ENCODE measurements at places on chromosomes 13 and 19.

DNA sequence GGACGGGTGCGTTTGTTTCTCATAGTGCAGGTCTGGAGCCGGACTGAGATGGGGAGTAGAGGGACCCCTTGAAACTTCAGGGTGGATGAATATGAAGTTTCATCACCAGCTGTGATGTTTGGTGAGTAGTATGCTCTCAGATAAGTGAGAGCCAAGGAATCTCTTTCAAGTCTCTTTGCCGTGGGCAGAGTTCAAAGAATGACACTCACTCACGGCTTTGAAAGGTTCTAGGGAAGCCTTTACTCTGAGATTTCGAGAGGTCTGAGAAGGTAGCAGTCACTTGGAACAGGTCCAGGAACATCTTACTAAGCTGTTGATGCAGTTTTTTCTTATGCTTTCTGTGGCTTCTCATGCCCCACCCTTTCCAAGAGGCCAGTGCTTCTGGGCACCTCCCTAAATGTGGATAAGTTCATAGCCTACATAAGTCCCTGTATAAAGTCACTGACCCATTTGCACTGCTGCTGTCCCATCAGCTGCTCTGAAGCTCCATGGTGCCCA is at the start of gene IGFL2:
IGFL2 (plus strand) TSS at position 448 of the 498 bp plus-strand sequence; CDS start at position 489, 41 bp downstream.
- DNase-seq, result no peak

- DNase-seq, result no peak
Measured at GRCh38 chr13:35926859-35927530, 204.2 kb downstream of the DCLK1 start.

DNA sequence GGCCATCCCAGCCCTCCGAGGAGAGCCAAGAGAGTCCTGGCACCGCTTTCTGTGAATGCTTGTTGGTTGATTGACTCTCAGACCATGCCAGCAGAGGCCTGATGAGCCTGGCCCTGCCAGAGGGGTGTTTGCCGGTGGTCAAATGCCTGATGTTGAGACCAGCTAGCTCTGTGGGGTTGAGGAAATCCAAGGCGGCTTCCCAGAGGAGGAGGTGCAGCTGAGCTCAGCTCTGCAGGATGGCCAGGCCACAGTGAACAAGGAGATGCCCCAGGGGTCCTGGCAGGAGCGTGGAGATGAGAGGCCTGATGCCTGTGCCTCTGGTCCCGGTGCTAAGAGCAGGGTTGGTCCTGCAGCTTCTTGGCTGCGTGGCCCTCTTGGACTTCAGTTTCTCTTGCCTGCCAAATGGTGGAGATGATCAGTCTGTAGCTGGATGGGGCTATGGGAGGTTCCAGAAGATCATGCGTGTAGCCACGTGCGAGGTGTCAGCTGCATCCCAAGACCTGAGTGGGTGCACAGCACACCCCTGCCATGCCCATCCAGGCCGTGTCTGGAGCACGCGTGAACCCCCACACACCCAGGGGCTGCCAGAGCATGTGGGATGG is 16.8 kb downstream of the NFIC start:
- no peak for DNase-seq

GRCh38 chr19:30111021-30111855 is 169.2 kb downstream of the URI1 start:
- DNase-seq, result no peak

DNA sequence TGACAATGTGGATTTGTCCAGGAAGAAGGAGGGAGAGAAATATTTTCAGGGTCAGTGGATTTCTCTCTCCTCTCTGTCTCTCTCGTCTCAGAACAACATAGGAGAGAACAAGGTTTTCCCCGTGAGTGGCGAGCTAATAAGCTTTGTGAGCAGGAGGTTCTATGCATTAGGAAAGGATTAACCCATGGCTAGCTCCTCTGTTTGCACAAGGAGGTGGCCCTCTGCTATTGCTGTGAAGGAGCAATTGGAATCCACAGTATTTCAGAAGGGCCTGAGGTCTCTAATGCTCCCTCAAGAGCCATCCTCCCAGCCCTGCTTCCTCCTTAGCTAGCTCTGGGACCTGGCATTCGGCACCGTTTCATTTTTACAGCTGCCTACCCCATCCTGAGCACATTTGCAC is 288.9 kb upstream of the MAB21L1 start:
- no peak for DNase-seq

DNA sequence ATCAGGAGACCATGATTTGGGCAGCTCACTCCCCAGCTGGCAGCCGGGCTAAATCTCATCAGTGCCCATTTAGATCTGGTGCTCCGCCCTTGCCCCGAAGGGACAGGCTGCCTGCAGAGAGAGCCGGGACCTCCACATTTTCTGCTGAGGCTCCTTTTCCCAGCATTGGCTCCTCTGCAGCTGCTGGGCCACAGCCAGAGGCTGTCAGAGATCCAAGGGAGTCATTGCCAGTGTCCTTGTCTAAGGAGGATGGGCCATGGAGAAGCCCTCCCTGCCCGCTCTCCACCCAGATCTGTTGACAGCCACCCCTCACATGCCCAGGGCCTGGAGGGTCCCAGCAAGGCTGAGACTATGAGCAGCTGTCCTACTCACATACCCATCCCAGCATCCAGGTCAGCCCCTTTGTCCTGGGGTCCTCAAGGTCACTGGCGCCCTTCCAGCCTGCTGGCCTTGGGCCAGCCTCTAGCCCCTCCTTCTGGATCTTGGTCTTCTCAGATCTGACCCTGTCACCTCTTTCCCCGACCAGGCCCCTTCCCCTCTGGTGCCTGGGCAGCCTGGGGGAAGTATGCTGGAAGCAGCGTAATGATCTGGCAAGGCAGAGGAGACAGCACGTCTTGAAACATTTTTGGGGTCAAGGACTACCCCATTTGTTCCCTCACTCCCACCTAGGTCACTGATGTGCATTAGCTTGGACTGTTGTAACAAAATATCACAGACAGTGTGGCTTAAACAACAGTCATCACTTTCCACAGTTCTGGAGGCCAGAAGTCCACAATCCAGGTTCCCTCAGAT is 7.9 kb downstream of the PIN1 start:
- no peak for DNase-seq

- DNase-seq, result no peak
Measured at GRCh38 chr13:90217275-90217674, 1130.2 kb upstream of the MIR17HG start.

- DNase-seq, result no peak
Measured at GRCh38 chr13:112013665-112014064, 53.3 kb upstream of the SOX1 start.

GRCh38 chr19:49335784-49336481 is 727 bp downstream of the CD37 start:
- no peak for DNase-seq

- no peak for DNase-seq
Measured at GRCh38 chr19:4700693-4700970, 23.0 kb downstream of the DPP9 start.

DNA sequence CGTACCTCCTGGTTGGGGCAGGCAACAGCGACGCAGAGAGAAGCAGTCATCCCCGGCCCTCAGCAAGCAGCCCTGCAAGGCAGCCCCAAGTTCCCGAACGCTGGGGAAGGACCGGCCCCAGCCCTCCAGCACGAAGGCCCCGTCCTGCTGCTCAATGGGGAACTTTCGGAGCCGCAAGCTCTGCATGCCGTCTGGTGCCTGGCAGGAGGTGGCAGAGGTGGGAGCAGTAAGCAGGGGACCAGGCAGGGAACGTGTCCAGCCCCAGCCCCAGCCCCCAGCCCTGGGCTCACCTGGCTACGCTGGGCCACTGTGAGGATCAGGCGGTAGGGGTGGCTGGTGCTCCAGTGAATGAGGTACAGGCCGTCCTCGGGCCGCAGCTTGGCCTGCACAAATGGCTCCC is 18.1 kb downstream of the TYK2 start:
- DNase-seq, result no peak

- no peak for DNase-seq
Measured at GRCh38 chr19:43723588-43723987, 7.7 kb downstream of the IRGC start.

- no peak for DNase-seq
Measured at GRCh38 chr19:511101-511851, 4.0 kb downstream of the TPGS1 start.

GRCh38 chr19:13164343-13165161 is 14.3 kb downstream of the IER2 start:
- DNase-seq, result no peak

DNA sequence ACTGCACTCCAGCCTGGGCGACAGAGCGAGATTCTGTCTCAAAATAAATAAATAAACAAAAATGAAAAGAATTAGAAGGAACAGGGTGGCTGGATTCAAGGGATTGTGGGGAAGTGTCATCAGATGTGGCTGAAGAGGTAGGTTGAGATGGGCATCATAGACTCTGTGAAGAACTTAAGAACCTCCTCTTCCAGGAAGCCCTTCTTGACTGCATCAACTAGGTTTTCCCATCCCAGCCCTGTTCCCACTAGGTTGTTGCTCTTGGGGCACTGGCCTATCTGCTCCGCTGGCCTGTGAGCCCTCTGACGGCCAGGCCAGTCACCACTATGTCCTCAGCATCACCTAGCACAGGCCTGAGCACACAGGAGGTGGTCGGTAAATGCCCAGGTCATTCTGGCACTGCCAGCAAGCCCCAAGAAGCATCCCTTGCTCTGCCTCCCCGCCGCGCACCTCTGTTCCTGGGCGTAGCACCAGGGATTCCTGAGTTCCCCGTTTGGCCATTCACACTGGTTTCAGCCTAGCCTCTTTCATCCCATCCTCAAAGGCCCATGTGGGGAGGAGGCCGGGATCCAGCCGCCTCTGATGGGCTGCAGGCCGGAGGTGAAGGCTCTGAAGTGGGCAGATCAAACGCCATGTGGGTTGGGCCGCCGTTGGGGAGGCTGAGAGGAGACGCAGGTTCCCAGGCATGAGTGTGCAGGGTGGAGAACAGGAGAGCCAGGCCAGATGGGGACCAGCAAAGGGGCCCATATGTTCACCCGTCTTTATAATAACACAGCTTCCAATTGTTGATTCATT is 27.6 kb upstream of the SLC1A5 start:
- DNase-seq, result no peak
